Activated naive CD4-positive, alpha-beta T cell treated with anti-CD3 and anti-CD28 coated beads, Interleukin-2, amount 10 ng/mL, durations not matched to agents 7 days and 5 days (primary cell): ENCODE measurements at places on chromosomes 6 and 20.

DNA sequence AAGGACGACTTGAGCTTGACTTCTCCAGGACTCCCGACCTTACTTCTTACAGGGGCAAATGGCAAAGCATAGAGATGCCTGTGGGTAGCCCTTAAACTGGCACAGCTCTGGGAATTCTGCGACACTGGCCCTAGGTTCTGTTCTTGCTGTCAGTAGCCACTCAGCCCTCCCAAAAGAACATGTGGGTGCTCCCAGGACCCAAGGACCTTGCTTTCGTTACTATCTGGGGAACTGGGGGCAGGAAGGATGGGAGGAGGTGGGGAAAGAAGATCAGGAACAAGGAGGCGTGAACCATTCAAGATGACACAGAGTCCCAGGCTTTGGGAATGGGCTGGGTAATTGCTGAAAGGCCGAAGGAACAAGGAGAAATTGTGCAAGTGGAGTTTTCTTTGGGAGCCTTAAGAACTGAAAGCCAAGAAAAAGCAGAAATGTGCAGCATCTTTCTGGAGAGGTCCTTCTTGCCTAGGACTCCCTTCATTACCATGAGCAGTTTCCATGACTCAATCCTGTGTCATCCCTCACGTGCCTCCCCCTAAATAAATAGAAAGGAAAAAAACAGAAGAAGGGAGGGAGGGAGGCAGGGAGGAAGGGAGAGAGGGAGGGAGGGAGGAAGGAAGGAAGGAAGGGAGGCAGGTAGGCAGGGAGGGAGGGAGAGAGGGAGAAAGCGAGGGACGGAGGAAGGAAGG is 284.6 kb upstream of the FOXQ1 start:
- DNase-seq, result no peak

DNA sequence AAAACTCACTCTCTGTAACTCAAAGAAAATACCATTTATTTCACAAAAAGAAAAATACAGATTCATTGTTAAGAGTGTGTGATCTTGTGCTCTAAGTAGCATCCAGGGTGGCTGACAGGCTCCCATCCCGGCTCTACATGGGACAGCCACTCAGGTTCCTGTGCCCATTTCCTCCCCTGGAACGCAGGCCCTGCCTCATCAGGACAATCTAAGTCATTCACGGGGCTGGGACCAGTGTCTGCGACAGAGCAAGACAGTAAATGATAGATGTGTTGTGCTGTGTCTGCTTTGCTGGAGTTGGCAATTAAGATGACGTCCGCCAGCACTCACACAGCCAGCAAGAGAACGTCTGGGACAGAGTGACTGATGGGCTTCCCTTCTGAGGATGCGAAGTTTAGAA is 6.9 kb upstream of the FAM209A start:
- DNase-seq, result no peak

DNA sequence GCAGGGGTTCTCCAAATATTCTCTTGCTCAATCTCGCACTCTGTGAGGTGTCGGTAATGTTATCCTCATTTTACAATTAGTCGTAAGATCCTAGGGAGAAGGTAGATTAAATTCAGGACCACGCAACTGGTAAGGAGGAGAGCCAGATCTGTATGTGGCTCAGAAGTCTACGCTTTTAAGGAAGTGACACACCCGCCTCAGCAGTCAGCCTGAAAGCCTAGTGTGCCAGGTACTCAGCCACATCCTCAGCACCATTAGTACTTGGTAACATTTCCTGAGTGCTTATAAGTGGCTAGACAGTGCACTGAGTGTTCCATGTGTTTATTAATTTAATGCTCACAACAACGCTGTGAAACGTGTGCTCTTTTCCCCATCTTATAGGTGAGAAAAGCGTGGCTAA is 63.7 kb downstream of the DHX35 start:
- DNase-seq, result peak; percentile 51

GRCh38 chr20:2103461-2104153 is 2.0 kb downstream of the STK35 start:
- DNase-seq, result no peak

GRCh38 chr6:52984247-52984646 is 10.8 kb downstream of the GSTA4 start:
- peak; percentile 73 for DNase-seq

- DNase-seq, result no peak
Observed at GRCh38 chr6:15524861-15525401, 137.9 kb downstream of the DTNBP1 start.

DNA sequence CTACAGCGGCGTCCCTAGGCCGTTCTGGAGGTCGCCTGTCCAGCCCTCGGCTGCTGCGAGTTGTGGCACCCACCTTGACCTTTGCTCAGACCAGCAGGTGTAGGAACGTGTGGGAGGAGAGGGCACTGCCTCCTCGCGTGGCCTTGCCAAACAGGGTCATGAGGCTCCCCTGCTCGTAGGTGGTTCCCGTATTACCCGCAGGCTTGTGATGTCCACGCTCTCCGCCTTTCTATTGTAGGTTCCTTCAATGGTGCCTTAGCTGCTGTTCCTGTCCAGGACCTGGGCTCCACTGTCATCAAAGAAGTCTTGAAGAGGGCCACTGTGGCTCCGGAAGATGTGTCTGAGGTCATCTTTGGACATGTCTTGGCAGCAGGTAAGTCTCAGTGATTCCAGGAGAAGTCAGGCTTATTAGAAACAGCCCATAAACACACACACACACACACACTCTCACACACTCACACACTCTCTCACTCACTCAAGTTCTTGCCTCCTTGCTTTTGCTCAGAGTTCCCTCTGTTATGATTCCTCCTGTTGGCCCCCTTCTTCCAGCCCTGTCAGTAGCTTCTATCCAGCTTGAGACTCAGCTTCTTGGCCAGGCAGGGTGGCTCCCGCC is 942 bp downstream of the ACAT2 start:
- DNase-seq, result peak; percentile 49

DNA sequence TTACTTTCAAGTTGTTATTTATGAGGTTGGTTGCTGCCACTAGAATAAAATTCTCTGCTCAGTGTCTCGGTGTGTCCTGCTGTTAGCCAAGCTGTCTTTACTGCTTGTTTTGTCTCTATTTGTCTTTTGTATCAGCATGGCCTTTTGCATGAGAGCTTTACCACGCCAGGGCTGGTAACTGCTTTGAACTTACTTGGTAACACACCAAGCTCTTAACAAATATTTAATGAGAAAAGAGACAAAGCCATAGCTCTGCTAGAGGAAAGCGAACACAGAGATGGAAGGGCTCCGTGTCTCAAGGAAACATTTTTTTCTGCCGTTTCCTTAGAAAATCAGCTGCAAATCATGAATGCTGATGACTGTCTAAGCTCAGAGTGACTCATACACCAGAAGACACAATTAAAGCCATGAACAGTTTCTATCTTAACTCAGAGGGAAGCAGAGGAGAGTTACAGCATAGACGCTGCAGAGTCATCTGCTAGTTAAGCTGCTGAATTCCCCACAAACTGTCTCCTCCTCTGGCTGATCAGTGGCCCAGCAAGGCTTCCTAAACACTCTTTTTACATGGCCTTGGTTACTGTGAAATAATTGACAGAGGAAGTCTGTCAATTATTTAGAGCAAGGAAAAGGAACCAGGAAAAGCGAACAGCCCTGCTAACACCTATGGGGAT is 44.8 kb downstream of the AGPAT4 start:
- no peak for DNase-seq

GRCh38 chr6:44805238-44805846 is 417.8 kb downstream of the CDC5L start:
- DNase-seq, result no peak

- no peak for DNase-seq
Observed at GRCh38 chr20:39105551-39105950, 143.4 kb downstream of the DHX35 start.

DNA sequence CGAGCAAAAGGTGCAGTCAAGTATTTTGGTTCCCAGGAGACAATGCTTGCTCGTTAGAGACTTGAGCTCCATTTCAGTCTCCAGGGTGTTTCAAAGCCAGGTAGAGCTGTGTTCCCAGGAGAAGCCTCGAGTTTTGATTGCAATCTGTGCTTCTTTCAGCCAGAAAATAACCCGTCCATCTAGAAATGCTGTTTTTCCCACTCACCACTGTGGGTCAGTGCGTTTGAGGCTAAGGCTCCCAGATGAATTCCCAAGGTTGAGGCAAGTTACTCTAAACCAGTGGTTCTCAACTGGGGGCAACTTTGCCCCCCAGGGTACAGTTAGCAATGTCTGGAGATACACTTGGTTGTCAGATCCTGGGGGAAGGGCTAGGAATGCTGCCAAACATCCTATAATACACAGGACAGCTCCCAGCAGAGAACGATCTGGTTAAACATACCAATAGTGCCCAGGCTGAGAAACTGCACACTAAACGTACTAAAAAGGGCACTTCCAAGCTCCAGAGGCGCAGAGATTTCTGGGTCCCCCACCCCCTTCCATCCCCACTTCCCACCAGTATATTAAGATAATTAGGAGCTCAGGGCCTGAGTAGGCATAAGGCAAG is 13.8 kb downstream of the BMP7 start:
- no peak for DNase-seq

GRCh38 chr20:39039261-39039660 is 77.1 kb downstream of the DHX35 start:
- no peak for DNase-seq

- DNase-seq, result no peak
Observed at GRCh38 chr6:148973538-148974208, 226.8 kb downstream of the UST start.

GRCh38 chr6:26031151-26031594 is 56.1 kb upstream of the HFE start:
- no peak for DNase-seq

- no peak for DNase-seq
Observed at GRCh38 chr6:116386581-116387299, 16.0 kb downstream of the DSE start.
